ENCODE measurements at places on chromosomes 12 and 14.

GRCh38 chr12:58575256-58575655 lies 345.0 kb downstream of the LRIG3 start:
- DNase-seq: no peak

- no peak for DNase-seq
Observed at GRCh38 chr12:1332327-1332726, 262.1 kb downstream of the FBXL14 start.

DNA sequence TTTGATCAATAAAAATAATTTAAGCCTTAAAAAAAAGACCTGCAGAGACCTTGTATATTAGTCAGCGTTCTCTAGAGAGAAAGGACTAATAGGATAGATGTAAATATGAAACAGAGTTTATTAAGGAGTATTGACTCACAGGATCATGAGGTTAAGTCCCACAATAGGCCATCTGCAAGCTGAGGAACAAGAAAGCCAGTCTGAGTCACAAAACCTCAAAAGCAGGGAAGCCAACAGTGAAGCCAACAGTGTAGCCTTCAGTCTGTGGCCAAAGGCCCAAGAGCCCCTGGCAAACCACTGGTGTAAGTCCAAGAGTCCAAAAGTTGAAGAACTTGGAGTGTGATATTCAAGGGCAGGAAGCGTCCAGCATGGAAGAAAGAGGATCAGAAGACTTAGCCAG lies 66.3 kb downstream of the TBX5 start:
- DNase-seq: no peak

DNA sequence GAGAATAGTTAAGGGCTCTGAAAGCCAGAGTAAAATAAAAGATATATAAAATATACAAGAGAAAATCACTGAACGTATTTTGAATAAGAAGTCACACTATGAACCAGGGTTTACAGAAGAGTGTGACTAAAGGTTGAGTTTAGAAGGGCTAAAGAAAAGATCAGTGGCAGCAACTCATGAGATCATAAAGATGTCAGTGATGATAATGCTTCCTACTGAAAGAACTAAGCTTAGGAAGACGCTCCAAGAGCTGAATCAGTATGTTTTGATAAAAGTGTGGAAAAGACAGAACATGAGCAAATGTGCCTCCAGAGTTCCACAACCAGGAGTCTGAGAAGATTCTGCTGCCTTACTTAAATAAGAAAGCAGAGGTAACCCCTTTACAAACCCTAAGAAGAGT lies 74.6 kb downstream of the KITLG start:
- no peak for DNase-seq

- DNase-seq: no peak
Observed at GRCh38 chr14:56120091-56120691, 2.0 kb downstream of the PELI2 start.

- DNase-seq: no peak
Observed at GRCh38 chr14:36525746-36526099, 5.7 kb upstream of the NKX2-1 start.

DNA sequence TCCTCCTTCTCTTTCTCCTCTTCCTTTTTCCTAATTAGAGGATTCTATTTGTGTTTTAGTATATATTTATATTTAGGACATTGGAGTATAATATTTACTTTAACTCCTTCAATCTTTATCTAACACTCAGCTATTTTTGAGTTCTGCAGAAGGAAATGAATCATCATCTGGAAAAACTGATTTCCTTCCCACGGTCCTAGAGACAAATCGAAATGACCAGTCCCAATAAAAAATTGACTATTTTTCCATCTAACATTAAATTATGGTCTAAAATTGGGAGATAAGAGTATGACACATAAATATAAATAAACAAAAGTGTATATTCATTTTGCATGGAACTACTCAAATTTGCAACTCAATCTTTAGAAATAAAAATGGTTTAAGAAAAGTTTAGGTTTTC lies 167.4 kb downstream of the TMTC3 start:
- DNase-seq: no peak

DNA sequence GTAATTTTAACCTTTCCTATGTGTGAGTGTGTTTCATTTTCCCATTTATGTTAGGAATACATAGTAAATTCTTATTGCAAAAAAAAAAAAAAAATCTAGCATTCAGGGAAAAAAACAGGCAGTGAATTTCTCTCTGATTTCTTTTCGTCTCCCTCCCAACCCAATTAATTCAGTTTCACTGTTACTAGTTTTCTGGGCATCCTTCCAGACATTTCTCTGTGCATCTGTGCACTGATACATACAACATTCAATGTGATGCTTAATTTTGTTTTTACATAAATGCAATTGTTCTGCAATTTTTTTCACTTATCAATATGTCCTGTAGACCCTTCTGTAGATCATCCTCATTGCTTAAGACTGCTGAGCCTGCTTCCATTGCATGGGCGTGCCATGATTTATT lies 694.3 kb upstream of the TBX3 start:
- no peak for DNase-seq

- DNase-seq: no peak
Observed at GRCh38 chr14:58639842-58640484, 2.2 kb downstream of the DACT1 start.

GRCh38 chr12:131918311-131919050 lies 10.6 kb upstream of the PUS1 start:
- DNase-seq: no peak

GRCh38 chr14:99322731-99323599 lies 51.0 kb upstream of the BCL11B start:
- DNase-seq: no peak

- no peak for DNase-seq
Observed at GRCh38 chr12:53941750-53942149, 3.1 kb downstream of the HOXC13 start.

GRCh38 chr14:41144370-41144769 lies 462.3 kb upstream of the LRFN5 start:
- DNase-seq: no peak

DNA sequence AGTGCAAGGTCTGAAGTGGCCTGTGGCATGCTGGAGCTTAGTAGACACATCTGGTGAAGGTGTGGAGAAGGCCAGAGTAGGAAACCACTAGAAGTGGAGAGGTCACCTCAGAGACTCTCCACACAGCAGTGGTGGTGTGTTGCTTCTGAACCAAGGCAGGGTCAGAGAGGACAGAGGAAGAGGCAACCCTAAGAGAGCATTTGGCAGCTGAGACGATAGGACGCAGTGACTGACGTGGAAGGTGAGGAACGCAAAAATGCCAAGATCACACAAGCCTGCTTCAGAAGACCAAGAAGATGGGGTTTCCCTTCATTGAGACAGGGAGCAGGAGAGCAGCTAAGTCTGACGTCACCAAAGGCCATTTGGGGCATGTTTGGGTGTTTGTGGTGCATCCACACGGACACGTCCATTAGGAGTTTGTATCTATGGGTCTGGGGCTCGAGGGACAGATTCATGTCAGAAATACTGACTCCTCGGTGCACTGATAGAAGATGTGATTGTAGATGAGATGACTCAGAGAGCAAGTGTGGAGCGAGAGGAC lies 338.1 kb downstream of the CACNA1C start:
- no peak for DNase-seq

DNA sequence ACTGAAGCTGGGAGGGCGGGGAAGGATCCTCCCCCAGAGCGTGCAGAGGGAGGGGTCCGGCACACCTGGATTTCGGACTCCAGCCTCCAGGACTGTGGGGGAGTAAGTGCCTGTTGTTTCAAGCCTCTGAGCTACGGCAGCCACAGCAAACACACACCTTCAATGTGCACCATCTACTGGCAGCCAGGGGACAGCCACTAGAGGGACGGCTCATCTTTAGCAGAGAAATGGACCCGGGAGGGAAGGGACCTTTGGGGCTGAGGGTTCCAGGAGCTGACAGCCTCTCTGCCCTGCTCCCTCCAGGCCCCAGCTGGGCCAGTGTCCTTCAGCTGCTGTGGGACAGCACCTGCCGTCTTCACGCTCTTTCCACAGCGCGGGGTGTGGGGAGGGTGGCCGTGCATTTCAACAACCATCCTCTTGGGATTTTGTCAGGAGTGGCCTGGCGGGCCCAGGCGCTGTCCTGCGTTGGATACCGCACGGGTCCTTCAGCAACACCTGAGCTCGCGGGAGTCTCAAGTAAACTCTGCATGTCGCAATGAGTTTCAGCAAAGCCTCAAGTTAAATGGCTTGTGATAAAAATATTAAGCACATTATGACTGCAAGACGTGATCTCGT lies 209.2 kb upstream of the C14orf180 start:
- no peak for DNase-seq

- peak; percentile 19 for DNase-seq
Observed at GRCh38 chr12:76085520-76085868, 1.0 kb upstream of the NAP1L1 start.

GRCh38 chr12:110200124-110200417 lies 75.9 kb downstream of the IFT81 start:
- no peak for DNase-seq

DNA sequence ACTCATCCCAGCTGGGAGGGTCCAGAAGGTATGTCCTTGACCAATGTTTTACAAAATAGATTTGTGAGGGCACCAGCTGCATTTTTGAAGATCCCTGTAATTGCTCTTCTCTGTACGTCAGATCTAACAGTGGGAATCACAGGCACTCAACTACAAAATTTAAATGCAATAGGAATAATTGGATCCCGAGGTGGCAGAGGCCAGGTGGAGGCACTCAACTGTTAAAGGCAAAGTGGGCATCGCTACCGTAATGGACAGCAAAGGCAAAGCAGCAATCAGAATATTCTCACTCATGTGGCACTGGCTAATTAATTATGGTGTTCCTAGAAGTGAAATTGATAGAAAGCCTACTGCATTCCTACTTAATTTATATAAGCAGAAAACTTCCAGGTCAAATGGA lies 27.9 kb upstream of the PSMC1 start:
- no peak for DNase-seq

GRCh38 chr14:94079891-94080620 lies 946 bp downstream of the DDX24 start:
- no peak for DNase-seq

GRCh38 chr14:24990050-24990449 lies 59.9 kb downstream of the STXBP6 start:
- no peak for DNase-seq

GRCh38 chr14:60616461-60616959 lies 32.8 kb downstream of the SIX1 start:
- DNase-seq: no peak

- no peak for DNase-seq
Observed at GRCh38 chr14:51818748-51819380, 41.5 kb upstream of the GNG2 start.

- DNase-seq: no peak
Observed at GRCh38 chr14:55884819-55885218, 233.4 kb upstream of the PELI2 start.

- no peak for DNase-seq
Observed at GRCh38 chr14:99382071-99382470, 98.6 kb downstream of the SETD3 start.

- no peak for DNase-seq
Observed at GRCh38 chr12:8609061-8609570, 3.5 kb downstream of the AICDA start.

GRCh38 chr12:101863981-101864380 lies 13.4 kb upstream of the DRAM1 start:
- no peak for DNase-seq

DNA sequence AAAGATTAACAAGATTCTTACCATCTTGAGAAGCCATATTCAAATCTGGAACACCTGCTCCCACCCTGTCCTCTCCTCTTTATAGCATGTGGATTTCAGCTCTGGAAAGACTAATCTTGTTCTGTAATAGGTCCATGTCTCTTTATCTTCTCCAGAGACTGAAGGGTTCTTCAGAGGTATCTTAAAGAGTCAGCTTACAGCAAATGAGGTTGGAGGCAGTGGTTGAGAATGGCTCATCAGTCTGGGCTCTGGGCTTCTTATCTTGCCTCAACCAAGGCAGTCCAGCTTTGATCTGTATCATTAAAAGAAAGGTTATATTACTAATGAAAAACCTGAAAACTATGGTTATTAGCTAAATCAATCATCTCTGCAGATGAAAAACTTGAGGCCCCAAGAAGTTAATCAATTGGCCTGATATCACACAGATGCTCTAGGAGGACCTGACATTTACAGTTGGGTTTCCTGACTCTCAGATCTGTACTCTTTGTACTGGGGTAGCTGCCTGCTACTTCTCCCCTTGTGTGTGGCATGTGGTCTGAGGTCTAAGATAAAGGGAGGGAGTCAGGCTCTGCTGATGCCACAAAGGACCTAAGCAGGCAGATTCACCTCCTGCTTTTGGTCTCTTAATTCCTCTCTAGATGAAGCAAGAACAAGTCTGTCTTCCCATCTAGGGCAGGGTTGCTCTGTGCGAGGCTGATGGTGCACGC lies 1.7 kb upstream of the AKAP6 start:
- DNase-seq: no peak

GRCh38 chr14:86442135-86442534 lies 912.2 kb downstream of the FLRT2 start:
- DNase-seq: no peak

DNA sequence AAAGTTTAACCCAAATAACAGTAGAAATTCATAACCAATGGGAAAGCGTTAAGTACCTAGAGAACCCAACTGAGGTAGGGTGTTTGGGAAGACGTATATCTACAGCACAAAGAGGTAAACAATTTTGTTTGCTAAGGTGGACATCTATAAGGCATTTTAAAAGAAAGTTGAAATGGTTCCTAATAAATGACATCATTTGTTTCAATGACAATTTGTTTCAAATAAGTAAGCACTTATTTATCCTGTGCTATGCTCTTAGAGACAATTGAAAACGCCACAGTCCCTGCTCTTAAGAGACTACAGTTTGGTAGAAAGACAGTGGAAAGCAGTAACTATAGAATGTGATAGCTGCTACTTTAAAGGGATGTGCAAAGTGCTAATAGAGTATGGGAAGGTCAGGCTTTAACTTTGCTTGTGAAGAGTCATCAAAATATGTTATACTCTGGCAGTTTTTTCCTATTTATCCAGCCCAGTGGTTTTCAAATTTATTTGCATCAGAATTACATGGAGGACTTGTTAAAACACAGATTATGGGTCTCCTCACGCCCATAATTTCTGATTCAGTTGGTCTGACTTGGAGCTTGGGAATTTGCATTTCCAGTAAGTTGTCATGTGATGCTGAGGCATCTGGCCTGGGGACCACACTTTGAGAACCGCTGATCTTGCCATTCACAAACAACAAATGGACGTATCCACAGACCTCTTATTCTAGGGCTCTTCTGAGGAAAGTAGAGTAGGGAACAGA lies 19.6 kb upstream of the SMCO2 start:
- no peak for DNase-seq

DNA sequence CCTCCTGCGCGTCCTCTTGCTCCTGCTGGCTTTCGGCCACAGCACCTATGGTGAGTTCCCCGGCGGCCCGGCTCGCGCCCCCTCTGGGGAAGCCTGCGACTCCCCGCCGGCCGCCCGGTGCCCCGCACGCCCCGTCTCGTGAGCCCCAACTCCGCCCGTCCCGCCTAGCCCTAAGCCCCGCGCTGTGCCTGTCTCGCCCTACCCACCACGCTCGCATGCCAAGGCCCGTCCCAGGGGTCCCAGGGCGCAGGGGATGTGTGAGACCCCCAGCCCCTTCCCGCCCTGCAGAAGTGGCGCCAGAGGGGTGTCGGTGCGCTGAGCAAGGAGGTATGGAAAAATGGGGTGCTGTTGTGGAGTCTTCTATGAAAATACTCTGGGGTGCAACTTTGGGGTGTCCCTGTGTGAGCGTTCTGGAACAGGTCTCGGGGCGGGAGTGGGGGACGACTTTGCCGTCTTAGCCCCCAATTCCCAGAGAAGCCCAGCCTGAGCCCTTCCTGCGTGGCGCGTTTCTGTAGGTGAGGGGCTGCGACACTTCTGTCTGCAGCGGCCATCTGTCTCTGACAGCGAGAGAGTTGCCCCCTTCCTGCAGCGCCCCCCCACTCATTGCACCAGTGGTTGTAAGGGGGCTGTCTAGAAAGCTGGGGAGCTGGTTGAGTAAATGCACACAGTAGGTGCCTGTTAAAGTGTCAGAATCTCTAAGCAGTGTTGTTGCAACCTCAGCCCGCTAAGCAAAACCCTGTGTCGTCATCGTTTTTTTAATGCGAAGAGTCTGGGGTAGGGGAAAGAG lies 587 bp downstream of the DLK1 start:
- DNase-seq: no peak
